CD4-positive, alpha-beta T cell treated with Interleukin-15 for 4 hours (primary cell): ENCODE measurements at places on chromosomes 2 and 18.

DNA sequence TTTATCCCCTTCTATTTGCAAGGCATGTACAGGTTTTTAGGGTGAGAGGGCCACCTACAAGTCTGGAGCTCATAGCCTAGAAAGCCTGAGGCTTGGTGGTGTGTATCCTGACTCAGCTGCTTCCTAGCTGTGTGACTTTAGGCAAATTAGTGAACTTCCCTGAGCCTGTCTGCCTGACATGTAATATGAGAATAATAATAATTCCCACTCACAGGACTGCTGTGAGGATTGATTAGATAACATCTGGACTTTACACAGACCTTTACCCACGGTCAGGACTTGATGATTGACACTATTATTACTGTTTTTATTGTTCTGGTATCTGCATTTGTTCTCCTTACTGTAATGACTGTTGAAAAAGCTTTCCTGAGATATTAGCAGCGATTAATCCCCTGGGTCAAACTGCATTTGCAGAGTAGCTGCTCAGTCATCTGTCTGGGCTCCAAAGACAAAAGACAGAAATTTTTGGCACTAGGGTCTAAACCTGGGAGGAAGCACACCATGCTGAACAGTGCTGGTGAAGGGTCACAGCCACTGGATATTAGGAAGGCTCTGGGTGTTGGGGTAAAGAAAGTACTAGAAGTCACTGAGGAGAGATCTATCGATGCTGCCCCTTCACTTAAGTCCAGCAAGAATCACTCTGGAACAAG is 276.5 kb upstream of the FN1 start:
- no peak for DNase-seq

- DNase-seq = no peak
Measured at GRCh38 chr18:53735526-53735925, 488.9 kb downstream of the MBD2 start.

DNA sequence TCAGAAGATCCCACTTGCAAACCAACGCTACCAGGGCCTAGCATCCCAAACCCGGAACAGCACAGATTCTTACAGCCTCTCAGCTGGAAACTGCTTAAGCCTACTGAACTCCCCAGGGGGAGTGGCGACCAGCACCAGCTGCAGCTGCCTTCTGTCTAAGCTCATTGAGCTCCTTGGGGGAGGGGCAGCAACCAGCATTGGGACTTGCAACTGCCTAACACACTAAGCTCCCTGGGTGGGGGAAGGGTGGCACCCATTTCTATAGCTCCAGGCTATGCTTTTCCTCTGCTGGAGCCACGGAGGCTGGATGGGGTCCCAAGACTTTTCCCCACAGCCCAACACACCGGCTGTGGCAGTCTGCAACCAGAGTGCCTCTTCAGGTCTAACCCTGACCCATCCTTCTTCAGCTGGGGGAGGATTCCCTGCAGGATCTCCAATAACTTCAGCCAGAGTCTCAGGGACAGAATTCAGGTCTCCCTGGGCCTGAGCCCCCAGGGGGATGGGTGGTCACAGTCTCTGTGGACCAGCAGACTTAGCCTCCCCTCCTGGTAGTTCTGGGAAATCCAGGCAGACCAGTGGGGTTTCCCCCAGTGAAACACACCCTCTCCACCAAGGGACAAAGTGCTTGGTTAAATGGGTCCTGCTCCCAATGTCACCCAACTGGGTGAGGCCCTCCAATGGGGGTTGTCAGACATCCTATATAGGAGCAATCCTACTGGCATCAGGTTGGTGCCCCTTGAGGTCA is 45.9 kb upstream of the ITGA4 start:
- no peak for DNase-seq

GRCh38 chr2:112877423-112877822 is 33.5 kb upstream of the IL37 start:
- DNase-seq = no peak

DNA sequence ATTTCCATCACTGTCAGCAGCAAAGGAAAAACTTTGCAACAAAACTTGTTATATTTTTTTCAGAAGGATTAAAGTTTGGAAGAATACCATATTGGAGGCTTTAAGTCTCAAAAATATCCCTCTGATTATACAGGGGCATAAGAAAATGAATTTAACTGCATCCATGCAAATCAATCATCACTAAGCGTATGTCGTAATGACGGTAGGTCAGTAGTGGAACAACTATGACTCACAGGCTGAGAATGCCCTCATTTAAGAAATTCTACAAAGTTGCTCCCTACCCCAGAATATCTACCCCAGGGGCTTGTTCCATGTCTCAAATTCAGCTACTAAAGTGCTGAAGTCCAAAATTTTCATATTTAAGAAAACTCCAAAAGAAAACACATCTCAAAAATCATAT is 12.5 kb upstream of the NAB1 start:
- DNase-seq = no peak

- DNase-seq = no peak
Measured at GRCh38 chr2:63345285-63345633, 243.0 kb downstream of the WDPCP start.

DNA sequence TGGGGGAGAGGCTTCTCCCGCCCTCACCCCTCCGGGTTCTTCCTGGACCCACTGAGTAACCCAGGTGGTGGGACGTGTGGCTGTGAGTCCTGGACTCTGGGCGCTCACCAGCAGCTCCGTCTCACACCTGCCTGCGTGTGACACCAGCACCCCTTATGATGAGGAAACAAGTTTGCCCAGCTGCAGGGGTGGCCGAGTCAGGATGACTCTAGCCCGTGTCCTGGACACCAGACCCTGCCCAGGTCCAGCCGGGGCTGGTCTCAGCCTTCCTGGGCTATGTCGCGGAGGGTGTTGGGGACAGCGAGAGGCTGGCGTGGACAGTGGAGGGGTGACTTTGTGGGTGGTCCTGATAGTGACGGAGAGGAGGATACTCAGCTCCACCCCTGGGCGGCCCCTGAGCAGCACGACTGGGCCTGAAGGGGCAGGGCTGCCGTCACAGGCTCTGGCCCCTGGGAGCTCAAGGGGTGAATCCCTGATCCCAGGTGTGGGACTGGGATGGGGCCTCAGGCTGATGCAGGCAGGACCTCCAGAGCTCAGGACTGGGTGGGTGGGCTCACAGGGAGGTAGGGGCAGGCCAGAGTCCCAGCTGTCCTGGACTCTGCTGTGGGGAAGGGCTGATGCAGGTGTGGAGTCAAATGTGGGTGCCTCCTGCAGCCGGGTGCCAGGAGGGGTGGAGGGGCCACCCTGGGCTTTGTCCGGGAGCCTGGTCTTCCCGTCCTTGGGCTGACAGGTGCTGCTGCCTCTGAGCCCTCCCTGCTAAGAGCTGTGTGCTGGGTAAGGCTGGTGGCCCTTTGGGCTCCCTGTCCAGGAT is 3.7 kb downstream of the GPR35 start:
- no peak for DNase-seq

DNA sequence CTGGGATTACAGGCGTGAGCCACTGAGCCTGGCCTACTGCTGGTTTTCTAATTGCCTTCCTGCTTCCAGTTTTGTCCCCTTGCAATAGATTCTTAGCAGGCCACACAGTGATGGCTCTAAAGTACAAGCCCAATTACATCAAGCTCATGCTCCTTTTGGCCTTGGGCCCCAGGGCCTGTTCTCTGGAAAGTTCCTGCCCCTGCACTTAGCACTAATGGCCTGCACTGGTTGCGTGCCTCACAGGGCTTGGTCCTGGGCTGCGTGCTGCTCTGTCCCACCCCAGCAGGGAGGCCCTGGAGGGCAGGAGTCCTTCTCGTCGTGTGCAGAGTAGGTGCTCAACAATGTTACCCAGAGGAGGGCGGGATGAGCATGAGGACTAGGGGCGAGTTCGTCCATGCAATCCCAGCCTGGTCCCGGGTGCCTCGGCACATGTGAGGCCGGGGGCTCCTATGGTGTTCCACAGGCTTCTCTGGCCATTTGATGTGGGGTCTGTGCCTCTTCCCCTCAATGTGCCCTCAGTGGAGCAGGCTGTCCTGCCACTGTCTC is 51.7 kb downstream of the PDCL3 start:
- no peak for DNase-seq

DNA sequence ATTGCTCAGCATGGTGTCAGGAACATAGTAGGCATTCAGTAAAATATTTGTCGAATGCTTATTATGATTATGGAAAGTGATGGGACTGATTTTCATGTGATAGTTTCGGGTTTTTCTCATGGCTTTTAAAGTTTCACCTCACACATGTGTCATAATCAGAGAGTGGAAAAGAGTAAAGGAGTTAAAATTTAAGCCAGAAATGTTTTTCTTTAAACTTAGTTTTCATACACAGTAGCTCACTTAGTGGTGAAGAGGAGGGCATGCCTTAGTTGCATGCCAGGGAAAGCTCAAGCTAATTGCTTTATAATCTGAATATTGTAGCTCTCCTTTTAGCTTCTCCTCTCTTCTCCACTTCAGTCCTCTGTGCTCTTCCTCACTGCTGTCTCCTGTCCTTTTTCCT is 38.0 kb downstream of the EHBP1 start:
- DNase-seq = no peak

DNA sequence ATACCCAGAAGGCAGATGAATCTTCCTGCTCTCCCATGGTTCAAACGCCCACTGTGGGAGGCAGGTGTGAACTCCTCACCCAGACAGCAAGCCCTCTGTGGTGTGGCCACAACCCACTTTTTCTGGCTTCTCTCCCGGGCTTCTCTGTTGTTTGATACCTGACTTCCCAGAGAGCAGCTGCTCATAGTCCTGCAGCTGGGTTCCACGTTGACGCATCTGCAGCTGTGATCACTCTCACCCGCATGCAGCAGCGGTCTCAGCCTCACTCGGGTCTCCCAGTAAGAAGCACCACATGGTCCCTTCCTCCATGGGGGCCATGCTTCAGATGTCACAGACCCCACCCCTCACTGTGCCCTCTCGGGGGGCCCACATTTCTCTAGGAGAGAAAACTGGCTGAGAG is 3.5 kb downstream of the ASPRV1 start:
- no peak for DNase-seq

DNA sequence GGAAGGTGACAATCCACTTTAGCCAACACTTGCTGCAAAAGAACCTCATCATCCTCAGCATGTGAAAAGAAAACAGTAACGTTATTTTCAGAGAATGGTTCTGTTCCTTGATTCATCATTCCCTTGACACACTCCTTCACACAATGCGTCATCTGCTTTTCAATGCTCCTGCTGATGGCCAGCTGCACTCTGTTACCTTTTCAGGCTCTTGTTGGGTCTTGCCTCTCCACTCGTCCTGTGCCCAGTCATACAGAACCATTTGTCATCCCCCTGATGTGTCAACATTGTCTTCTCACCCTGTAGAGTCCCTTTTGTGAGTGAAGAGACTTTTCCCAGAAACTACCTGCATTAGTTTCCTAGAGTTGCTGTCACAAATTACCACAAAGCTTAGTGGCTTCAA is 12.2 kb upstream of the DTNA start:
- DNase-seq = no peak

GRCh38 chr2:152049541-152049940 is 49.3 kb downstream of the CACNB4 start:
- DNase-seq = no peak

DNA sequence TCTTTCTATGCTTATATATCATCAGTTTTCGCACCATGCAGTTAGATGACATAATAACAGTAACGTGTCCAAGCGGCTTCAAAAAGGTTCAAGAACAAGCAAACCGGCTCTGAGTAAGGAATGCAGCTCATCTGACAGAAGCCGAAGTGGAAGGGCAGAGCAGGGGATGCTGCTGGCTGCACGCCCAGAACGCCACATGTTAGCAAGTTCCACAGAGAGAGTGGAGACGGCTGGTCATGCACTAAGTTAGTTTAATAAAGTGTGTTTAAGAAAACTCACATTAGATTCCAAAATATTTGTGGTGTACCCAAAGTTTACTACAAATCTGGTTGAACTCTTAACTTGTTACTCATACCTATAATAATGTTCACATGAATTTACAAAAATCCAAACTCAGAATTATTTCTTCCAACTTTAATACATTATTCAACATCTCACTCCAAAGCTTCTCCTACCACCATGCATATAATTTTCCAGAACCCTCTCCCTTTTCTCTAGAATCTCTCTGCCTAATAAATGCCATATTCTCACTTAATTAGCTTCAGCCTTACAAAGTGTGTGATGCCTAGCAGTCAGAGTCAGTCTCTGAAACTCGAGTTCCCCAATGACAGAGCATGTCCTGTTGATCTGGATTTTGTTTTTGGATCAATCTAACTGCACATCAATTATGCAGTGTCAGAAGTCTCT is 170.0 kb downstream of the DNAH7 start:
- DNase-seq = no peak

DNA sequence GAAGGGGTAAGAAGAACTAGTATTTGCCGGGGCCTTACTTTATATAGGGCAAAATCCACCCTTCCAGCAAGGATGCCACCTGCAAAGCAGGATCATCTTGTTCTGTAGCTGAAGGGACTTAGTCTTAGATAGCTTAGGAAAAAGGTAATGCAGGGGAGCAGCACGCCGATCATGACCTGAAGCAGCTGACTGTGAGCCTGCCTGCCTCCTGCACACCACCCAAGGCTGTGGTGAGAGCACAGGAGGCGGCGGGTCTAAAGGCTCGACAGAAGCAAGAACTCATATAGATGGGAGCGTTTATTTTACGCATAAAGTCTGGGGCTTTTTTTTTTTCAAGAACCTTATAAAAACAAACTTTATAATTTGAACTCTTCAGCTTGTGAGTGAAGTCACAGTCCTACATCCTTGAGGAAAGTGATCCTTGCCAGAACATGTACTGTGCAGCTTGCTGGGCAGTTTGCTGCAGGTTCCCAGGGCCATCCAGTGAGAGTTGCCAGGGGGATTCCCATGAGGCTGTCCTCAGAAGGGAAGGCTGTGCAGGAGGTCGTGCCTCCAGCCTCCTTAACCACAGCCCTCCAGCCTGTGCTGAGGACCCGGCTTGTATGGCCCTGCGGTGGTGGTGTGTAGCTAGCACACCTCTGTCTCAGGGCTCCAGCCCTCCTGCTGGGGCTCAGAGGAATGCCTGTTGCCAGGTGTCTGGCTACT is 92.1 kb downstream of the RNF144A start:
- no peak for DNase-seq

- no peak for DNase-seq
Measured at GRCh38 chr2:218024336-218024735, 21.5 kb upstream of the TNS1 start.

DNA sequence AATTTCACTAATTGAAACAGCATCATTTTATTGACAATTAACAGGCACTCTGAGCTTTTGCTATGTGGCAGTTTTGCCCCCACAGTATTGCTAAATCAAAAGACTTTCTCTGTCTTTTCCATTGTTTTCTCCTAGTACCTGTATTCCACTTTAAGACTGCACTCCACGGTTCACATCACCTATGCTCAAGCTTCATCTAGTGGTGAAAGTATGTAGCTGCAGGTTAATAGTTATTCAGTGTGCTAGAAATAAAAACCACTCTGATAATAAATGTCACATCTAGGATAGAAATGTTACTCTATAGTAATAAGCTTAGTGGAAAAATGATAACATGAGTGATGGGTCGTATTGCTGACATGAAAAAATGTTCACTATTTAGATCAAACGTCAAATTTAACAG is 24.6 kb downstream of the ARL6IP6 start:
- DNase-seq = peak; percentile 20

- DNase-seq = no peak
Measured at GRCh38 chr2:205688417-205689200, 6.3 kb downstream of the NRP2 start.

DNA sequence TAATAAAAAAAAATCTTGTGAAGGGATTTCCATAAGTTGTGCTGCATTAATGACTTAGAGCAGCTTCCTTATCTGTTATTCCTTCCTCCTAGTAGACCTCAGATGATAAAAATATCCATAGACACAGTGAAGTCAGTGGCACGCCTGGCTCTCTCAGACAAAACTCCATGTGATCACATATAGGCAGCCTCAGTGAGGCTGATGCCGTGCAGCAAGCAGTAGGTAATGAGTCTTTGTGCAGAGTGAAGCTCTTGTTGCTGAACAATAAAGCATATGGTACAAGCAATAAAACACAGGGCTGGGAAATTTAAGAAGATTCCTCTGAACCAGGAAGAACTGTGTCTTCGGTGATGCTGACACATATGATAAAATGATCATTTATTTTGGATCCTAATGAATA is 102.7 kb downstream of the CSRNP3 start:
- no peak for DNase-seq
